ENCODE measurements at places on chromosomes 7 and 10.

DNA sequence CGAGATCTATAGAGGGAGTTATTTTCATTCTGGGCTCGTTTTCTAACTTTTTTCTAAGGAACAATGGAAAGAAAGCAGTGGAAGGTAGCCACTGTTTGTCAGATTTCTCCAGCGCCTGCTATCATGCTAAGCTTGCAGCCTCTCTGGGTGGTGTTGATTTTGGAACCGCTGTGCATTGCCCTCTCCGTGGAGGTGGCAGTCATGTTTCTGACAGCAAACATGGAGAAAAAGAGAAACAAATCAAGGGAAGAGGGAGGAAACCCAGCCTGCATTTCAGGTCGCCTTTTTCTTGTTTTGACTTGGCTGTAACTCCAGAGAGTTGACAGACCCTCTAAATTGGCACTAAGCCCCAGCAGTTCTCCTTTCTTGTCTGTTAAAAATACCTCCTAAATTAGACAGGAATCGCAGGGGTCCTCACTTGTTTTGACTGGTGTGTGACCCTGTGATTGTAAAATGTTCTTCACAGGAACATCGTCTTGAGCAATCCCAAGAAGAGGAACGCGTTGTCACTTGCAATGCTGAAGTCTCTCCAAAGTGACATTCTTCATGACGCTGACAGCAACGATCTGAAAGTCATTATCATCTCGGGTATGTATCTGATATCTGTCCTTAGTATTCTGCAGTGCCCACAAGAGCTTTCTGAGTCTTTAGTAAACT lies 4.8 kb downstream of the ECHDC3 start:
- no peak for DNase-seq

DNA sequence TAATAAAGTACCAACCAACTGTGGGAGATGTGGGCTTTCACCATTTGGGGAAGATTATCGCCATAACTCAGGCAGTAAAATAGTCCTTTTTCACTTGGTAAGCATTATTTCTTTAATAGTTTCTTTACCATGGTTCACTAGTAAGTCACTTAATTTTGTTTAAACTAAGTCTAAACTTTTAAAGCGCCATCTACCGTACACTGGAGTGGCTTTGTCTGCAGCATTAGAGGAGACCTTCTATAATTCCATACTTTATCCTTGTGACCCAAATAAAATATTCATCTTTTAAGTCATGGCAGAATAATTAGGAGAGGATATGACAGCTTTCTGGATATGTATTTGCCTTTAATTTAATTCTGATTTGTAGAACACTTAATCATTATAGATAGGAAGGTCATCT lies 468.0 kb downstream of the MAGI2 start:
- no peak for DNase-seq

- no peak for DNase-seq
Measured at GRCh38 chr7:21984042-21984441, 38.3 kb upstream of the CDCA7L start.

- no peak for DNase-seq
Measured at GRCh38 chr7:120233338-120233737, 39.6 kb upstream of the KCND2 start.

GRCh38 chr7:47042669-47043068 lies 539.2 kb downstream of the TNS3 start:
- no peak for DNase-seq

GRCh38 chr7:30139836-30140384 lies 5.1 kb downstream of the MTURN start:
- DNase-seq = no peak

- no peak for DNase-seq
Measured at GRCh38 chr10:95759233-95759826, 3.4 kb downstream of the ENTPD1 start.

GRCh38 chr10:99730026-99730425 lies 1.9 kb downstream of the COX15 start:
- DNase-seq = no peak

- no peak for DNase-seq
Measured at GRCh38 chr7:50185208-50185607, 92.2 kb upstream of the ZPBP start.

DNA sequence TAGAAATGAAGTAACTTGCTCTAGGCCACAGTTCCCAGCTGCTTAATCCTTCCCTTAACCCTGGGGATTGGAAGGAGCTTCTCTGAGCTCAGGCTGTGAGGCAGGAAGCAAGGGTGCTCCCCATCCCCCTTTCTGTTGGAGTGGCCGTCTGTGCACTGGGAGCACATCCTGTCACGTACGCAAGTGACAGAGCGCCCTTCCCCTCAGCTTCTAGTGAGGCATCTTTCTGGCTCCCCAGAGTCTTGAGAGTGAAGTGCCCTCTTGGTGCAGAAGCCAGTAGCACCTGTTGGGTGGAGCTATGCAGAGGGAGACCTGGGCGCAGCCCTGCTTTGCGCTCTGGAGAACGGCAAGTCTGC lies 47.8 kb downstream of the SHH start:
- DNase-seq = peak; percentile 46

DNA sequence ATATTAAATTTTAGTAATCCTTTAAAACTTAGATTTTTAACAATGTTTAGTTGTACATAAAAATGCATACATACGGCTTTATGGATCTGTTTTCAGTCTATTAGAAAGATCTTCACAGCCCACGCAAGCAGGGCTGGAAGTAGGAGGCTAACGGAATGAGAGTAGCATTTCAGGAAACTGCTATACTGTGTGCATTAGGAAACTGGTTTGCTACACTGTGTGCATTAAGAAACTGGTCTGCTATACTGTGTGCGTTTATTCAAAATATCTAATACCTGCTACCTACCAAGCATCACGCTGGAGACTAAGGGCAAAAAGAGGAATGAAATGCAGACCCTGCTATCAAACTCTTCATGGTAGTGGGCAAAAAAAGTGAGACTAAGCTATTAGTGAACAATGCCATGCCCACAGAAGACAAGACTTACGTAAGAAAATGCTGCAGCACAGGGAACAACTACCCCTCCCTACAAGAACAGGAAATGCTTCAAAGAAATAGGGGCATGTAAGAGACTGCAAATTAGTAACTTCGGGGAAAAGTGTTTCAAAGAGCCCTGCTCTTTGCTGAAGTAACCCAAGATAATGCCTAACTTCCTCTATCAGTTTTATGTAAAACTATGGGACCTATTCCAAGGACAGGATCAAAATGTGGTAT lies 11.3 kb downstream of the RAB11FIP2 start:
- no peak for DNase-seq

DNA sequence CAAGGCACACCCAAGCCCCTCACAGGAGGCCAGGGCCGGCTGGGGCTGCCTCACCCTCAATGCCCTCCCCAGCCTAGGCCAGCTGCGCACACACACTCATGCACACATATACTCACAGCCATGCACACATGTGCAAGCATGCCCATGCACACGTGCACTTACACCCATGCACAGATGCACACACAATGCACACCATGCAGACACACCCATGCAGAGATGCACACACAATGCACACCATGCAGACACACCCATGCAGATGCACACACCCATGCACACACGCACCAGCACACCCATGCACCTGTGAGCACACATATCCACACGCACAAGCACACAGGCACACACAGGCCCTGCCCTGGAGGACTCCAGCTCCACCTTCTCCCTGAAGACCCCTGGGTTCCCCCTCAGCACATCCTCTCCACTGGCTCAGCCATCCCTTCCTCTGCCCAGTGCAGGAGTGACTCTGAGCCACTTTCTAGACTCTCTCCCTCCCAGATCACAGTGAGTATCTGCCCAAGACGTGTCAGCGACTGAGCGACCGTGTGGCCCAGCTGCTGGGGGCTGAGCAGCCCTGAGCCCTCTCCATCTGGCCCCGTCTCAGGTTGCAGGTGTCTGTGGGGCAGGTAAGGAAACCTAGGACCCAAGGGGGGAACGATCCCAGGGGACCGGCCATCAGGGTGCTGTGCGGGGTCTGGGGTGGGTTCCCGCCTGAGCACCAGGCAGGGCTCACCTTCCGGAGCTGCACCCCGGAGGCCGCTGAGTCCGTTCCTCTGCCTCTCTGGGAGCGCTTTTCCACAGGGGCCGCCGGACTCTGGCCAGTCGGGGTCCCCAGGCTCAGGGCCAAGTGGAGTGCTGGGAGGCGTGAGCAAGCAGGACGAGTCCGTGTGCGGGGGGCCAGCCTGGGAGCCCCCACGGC lies 25.8 kb downstream of the AP5Z1 start:
- DNase-seq = no peak

DNA sequence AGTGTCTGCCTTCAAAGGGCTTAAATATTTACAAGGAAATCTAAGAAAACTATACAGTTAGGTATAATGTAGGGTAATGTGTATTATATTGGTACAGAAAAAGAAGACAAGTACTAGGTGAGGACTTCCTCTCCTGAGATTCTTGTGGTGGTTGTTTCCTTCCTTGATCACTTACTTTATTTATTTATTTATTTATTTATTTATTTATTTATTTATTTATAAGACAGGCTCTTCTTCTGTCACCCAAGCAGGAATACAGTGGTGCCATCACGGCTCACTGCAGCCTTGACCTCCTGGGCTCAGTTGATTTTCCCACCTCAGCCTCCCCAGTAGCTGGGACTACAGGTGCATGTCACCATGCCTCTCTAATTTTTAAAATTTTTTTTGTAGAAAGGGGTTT lies 18.2 kb upstream of the DNAH11 start:
- DNase-seq = no peak

DNA sequence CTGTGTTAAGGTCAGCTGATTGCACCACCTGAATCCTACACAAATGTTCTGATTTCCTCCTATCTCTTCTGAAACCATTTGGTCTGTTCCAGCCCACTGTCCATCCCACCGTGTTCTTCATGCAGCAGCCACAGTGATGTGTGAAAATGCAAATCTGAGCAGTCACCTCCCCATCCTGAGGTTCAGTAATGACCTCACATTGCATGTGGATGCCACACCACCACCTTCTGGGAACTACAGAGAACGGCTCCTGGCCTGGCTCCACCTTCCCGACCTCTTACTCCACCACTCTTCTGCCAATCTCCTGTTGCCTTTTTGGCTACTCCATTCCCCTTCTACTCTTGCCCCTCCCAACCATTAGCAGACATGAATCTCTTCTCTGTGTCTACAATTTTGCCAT lies 244.4 kb downstream of the TNS3 start:
- DNase-seq = peak; percentile 43

DNA sequence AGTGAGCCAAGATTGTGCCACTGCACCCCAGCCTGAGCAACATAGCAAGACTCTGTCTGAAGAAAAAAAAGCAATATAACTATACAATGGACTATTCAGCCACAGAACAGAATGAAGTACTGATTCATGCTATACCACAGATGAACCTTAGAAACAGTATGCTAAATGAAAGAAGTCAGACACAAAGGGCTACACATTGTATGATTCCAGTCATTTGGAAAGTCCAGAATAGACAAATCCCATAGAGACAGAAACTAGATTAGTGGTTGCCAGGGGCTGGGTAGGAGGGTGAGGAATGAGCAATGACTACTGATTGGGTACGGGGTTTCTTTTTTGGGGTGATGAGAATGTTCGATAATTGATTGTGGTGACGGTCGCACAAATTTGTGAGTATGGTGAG lies 9.6 kb upstream of the CFAP70 start:
- DNase-seq = no peak

DNA sequence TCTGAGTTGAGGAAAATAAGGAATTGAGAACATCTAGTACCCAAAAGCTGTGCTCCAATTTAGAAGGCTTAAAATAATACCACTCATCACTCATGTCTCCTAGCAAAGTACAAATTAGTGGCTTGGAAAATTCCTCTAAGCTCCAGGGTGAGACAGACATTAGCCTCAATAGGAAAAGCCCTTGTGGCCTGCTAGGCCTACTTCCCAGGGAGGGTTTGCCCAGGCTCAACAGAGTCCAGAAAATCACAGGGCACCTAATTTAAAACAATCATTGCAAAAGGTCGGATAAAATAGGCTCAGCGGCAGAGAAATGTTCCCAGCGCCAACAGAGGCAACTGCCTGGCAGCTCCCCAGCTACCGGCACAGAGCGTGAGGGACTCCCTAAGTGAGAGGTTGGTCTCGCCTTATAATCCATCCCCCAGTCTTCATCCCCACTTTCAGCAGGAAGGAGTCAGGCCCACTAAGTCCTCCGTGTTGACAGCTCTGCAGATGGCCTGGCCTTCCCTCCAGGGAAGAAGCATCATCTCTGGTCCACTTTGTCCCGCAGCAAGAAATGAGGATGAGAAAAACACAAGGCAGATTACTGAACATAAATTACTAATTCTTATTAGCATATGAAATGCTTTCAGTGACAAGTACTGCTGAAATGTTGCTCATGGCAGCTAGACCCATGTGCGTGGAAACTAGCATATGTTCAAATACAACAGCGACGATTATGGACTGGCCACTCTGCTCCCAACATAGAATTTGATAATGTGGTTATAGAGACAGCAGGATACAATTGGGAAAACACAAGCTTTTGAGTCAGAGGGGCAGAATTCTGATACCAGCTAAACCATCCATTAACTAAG lies 1177.7 kb upstream of the AUTS2 start:
- DNase-seq = no peak

DNA sequence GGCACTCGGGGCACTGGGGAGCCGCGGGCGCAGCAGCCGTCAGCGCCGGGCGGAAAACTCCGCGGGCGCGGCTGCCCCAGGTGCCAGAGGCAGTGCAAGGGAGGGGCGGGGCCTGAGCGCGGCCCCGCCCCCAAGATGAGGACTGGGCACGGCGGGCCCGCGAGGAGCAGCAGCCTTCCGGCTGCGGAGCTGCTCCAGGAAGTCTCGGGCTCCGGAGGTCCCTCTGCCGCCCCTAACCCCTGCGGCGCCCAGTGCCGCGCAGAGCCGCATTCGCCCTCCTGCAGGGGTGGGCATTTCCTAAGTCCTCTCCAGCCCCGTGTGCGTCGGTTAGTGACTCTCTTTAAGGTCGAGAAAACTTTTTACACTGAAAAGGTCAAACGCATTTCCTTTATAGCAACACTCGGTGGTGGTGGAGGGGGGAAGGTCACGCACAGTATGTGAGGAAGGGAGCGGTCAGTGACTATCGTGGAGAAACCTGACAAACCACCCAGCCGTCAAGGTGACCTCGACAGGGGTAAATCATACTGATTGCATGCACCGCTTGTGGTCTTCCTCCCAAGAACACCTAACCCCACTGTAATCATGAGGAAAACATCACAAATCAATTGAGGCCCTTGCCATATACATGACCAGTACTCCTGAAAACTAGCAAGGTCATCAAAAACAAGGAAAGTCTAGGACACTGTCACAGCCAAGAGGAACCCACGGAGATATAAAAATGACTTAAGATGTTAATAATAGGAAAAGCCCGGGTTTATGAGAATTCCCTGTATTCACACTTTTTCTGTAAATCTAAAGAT lies at the start of gene ANXA11:
Gene ANXA11, minus strand, starts transcription at position 61 of the 800 bp plus-strand sequence. CDS start 32,676 bp downstream, outside the sequence.
- peak; percentile 93 for DNase-seq

DNA sequence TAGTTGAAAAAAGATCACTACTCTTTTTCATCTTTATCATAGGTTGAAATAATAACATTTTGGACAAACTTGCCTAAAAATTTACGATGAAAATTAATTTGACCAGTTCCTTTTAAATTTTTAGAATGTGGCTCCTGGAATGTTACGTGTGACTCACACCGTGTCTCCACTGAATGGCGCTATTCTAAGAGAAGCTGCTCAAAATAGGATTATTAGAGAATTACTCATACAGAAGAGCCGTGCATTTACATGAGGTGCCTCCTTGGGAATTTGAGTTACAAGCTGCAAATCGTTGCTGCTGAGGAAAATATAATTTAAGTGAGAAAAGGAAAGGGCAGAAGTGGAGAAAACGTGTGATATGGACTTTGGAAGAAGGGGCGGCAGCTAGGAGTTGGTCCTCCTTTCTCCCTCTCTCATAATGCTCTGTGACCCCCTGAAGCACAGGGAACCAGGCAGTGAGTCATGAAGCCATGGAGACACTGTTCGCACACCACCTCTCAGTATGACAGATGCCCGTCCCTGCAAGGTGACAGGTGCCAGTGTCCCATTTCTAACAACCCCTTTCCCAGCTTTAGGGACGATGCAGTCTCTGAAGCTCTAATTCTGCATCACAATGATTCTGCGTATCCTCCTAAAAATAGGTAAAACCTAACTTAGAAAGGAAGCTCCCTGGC lies 323.2 kb upstream of the COBL start:
- DNase-seq = no peak
